Stimulated activated CD8-positive, alpha-beta memory T cell treated with anti-CD3 and anti-CD28 coated beads, Interleukin-4, amount 100 ng/mL, for 1 hour (primary cell): ENCODE measurements at places on chromosomes 16 and 17.

GRCh38 chr17:73640691-73641090, 3.6 kb downstream of the SDK2 start:
- DNase-seq: no peak

DNA sequence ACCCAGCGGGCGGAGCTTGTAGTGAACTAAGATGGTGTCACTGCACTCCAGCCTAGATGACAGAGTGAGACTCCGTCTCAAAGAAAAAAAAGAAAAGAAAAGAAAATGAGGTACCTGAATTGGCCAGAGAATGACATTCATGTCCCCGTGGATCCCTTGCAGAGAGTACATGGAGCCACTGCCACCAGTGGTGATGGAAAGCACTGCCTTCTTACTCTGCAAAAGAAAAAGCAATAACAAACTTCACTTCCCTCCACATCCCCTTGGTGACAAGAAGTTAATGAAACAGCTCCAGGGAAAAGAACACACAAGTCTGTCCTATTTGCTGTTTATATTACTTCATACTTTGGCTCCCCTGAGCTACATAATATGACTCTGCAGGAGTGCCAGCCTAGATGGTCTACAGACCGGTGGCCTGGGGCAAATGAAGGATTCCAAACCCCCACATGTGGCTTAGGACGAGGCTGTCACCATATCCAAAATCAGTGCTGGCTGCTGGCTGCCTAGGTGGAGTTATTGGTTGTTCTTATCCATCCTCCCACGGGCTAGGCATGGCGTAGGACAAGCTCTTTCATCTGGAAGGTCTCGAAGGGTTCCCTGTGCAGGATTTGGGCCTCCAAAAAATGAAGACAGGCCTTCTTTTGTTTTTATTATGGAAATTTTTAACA, 13.3 kb downstream of the NQO1 start:
- DNase-seq: no peak

- DNase-seq: no peak
Observed at GRCh38 chr17:68533887-68534694, 21.9 kb downstream of the PRKAR1A start.

DNA sequence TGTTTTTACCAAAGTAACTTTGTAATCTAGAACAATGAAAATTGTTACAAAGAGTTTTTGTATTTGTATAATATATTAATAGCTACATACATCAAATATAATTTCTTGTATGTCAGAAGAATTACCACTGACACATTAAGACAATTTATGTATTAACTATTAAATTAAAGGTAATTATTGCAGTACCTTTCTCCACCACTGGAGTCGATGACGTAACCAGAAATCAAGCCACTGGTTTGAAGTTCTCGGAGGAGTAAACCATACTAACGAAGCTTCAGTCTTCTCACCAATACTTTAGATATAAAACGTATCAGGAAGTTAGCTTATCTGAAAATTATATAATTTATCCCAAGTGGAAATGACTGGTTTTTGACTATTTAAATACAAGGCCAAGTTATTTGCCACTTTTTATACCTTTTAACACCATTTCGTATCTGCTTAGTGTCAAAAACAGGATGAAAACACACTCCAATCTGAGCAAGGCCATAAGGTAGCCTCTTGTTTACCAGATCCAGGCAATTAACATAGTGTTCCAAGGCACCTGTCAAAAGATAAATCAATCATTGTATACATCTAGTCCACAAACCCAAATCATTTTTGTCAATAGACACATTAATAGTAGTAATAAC, 4.3 kb downstream of the POLG2 start:
- no peak for DNase-seq

DNA sequence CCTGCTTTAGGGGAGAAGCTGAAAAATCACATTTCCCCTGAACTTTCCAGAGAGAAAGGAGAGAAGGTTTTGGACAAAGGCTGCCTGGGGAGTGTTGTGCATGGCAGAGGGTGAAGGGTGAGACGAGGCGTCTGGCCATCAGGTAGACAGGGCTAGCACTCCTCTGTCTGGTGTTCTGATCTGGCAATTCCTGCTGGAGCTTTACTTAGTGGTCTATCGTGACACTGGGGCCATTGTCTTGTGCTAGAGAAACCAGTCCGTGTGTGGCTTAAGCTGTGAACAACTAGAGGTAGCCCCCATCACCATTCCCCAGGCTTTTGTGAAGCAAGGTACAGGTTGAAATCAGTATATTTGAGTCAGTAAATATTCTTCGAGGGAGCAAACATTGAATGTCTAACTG, 8.5 kb downstream of the RHBDL3 start:
- no peak for DNase-seq

DNA sequence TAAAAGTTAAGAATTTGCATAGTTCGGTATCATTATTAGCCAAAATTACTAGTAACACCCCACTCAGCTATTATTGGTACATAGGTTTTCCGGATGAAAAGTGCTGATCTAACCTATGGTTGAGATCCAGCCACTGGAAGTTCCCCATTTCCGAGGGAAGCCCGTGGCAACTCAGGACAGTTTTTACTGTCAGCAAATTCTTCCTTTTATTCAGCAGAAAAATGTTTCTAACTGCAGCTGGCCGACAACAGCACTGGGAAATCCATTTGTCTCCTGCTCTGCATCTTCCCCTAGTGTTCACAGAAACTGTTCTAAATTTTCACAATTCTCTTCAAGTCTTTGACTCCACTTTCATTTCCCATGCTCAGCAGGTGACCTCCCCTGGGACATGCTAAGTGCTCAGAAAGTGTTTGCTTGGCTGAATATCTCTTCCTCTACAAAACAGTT, 15.5 kb upstream of the MMD start:
- no peak for DNase-seq

- no peak for DNase-seq
Observed at GRCh38 chr17:81821603-81822311, 11.3 kb downstream of the MCRIP1 start.

GRCh38 chr16:88886845-88887521, 20.5 kb upstream of the PABPN1L start:
- DNase-seq: no peak

DNA sequence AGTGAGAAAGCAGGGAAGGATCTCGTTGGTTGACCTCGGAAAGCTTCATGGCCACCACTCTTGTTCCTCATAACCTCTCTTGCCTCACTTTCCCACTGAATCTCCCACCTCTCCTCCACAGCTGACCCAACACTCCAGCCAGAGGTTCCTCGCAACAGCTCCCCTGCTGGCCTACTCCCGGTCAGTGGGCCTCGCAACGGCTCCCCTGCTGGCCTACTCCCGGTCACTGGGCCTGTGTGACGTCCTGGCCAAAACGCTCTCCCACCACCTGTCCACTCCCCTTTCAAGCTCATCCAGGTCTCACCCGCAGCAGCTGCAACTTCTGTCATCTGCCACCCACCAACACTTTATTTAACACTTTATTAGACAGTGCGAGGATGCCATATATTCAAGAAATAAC, 149.1 kb downstream of the VPS53 start:
- no peak for DNase-seq

DNA sequence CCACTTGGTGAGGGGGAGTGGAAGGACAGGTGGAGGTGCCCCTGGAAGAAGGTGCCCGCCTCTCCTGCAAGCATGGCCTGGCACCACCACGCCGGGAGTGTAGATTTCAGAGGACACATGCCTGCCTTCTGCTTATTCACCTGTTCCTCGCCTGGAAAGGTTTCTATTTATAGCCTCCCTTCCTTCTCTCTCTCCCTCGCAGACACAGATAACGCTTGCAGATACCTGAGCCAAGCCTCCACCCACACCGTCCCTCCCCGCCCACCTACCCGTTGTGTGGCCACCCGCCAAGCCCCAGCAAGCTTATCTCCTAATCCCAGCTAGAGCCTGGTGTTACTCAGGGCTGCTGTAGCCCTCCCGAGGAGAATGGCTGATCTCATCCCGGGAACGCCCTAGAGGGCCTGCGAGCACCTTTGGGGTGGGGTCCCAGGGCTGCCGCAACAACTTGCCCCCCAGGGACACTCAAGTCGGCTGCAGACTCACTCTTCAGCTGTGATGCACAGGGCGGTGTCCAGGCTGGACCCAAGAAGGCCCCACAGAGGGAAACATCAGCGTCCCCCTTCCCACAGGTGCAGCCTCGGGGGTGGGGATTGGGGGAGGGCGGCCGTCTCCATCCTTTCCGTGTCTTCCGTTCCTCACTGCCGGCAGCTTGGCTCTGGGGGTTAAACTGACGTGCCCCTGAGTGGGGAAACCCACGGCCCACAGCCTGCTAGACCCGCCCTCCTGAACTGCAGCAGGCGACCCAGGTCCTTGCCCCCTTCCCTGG, 1.9 kb upstream of the SNAI3 start:
- no peak for DNase-seq

GRCh38 chr16:19913340-19913645, 28.6 kb upstream of the GPRC5B start:
- no peak for DNase-seq

GRCh38 chr16:73427164-73427563, 379.2 kb upstream of the ZFHX3 start:
- no peak for DNase-seq

DNA sequence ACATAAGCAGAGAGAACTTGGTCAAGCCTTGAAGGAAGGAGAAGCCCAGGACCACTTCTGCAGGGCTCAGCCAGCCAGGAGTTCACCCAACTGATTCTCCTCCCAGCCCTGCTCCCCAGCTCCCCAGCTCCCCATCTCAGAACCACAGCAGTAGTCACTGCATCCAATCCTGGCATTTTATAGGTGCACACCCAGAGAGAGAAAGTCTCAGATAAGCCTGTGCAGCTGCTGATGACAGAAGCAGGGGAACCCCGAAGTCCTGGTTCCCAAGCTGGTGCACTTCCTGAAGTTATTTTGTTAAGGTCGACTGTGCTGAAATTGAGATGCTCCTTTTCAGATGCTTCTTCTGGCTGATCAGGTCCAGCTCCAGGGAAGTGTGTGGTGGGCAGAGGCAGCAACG, 6.6 kb downstream of the RNF112 start:
- no peak for DNase-seq

GRCh38 chr17:34781571-34782108, 179.6 kb downstream of the CCT6B start:
- DNase-seq: no peak

DNA sequence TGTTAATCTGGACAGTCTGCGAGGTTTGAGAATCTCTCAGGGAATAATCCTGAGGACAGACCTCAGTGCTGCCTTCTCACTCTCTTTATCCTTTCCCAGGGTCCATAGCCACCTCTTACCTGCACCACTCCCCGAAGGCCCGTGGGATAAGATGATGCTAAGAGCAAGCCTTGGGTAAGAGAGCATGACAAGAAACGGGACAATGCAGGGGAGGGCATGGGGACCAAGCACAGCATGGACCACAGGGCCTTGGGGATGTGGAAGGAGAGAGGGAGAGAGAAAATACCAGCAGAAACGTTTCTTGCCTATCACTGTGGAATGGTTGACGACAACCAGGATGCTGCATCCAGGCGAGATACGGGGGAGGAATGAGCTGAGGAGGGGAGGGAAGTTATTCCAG, 8.3 kb upstream of the SDR42E1 start:
- DNase-seq: no peak

GRCh38 chr17:69466905-69467667, 52.6 kb downstream of the MAP2K6 start:
- no peak for DNase-seq

DNA sequence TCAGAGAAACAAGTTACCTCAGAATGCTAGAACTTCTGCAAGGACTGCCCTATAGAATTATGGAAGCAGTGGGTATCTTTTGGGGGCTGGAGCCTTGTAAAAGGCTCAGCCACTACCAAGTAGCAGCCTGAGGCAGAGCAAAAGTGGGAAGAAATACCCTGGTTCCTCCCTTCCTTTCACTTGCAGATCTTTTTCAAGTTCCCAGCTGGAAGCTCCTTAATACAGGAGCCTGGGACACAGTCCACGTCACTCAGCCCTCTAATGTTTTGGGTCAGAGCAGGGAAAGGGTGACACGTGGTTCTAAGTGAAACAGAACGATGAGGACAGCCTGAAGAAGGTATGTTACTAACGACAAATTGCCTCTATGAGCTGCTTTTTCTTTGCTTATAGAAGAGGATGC, 93.1 kb downstream of the CNTNAP4 start:
- no peak for DNase-seq
